ENCODE measurements at places on chromosomes 5 and 9.

DNA sequence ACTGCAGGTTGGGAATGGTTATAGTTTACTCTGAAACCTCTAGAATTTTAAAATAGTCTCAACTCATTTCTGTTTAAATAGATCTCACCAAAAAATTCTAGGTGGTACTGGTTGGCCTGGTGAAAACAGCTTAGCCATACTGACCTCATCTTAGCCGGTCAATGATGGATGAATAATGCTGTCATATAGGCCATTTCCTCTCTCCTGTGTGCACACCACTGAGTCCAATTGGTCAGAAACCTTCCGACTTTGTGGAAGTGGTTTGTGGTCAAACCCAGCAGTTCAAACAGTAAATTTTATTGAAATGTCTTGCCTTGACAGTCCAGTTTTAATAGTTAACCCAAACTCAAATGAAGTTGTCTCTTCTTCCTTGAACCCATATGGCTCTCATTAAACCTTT, 98.6 kb downstream of the GIN1 start:
- DNase-seq: no peak

DNA sequence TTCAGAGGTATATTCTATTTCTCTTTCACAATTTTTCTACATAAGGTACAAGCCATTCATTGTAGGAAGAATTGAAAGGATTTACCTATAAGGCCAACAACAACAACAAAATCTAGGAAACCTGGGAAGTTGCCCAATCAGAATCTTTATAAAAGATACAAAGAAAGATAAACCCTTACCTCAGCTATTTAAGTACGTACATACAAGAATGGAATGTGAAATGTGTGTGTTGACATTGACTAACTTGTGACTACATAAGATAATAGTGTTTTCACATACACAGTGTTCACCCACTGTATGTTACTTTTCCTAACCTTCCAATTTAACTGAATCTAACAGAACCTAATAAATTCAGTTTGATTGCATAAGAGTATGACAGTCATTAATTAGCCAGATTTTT, 154.1 kb downstream of the ADAMTS6 start:
- no peak for DNase-seq

GRCh38 chr5:82676661-82677060, 398.5 kb upstream of the RPS23 start:
- peak; percentile 21 for DNase-seq

DNA sequence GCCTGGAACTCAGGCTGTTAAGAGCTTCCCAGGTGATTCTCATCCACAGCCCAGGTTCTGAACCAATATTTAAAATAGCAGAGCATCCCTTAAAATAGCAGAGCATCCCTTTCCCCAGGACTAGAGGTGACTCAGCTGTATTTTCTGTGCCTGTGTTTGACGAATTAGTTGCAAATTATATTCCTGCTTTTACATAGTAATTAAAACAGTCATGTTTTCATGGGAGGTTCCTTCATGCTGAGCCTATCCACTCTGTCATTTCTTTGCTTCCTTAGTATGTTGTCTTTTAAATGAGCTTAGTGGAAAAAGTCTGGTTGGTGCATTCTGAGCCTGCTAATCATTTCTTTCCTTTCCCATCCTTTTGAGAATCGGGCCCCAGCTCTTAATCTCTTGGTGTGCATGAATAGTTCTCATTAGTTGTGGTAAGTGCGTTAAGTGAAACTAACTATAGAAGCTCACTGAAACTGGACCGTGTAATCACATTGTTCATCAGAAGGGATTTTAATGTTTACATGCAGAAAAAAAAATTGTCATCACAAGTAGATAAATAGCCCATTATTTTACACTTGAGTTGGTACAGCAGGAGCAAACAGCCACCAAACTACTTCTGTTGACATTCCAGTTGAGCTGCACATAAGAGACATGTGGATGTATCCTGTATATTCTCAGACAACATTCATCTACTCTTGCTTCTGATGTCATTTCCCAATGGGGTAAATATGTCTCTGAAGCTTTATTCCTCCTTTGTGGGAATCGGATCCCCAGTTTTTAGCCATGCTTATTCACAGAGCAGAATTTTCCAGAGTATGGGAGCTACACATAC, 596.9 kb upstream of the WWC1 start:
- no peak for DNase-seq

DNA sequence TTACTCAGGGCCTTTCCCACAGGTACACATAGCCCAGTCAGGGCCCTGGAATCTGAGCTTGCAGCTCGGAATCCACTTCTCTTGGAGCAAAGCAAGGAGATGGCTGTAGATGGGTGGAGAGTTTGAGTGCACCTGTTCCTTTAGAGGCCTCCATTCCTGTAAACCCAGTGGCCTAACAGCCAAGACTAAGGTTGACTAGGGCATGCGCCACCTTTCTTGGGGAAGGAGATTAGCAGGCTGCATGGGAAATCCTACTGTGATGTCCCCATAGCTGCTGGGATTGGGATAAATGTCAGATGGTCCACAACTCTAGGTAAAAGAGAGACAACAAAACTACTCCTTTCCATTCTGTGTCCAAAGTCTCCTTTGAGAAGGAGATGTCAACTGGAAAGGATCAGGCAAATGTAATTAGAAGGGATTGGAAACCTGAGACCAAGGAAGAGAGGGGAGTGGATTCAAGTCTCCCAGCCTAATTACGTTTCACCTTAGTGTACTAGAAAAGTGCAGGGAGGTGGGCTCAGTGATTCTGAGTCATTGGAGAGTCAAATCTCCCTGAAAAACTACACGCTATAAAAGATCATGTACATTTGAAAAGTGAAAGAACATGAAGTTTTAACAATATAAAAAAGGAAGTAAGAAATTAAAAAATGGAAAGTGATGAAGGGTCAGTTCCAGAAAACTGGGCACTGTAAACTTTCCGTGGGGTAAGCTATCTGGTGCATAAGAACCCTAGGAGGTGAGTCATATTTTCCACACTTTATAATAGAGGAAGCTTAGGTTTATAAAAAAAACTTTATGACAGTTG, 104.2 kb downstream of the SEC61B start:
- DNase-seq: no peak

DNA sequence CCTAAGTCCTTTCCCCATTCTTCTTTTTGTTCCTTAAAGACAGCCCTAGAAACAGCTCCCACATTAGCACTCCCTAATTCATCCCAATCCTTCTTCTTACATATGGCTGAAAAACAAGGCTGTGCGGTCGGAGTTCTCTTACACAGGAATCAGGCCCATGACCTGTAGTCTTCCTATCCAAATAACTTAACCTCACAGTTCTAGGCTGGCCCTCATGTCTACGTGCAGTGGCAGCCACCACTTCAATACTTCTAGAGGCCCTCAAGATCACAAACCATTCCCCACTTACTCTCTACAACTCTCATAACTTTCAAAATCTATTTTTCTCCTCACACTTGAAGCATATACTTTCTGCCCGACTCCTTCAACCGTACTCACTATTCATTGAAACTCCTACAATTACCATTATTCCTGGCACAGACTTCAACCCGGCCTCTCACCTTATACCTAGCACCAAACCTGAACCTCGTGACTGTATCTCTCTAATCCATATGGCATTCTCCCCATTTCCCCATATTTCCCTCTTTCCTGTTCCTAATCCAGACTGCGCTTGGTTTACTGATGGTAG, 59.3 kb downstream of the RAPGEF6 start:
- DNase-seq: no peak

GRCh38 chr9:109401169-109401989, 80.5 kb upstream of the EPB41L4B start:
- DNase-seq: peak; percentile 5

DNA sequence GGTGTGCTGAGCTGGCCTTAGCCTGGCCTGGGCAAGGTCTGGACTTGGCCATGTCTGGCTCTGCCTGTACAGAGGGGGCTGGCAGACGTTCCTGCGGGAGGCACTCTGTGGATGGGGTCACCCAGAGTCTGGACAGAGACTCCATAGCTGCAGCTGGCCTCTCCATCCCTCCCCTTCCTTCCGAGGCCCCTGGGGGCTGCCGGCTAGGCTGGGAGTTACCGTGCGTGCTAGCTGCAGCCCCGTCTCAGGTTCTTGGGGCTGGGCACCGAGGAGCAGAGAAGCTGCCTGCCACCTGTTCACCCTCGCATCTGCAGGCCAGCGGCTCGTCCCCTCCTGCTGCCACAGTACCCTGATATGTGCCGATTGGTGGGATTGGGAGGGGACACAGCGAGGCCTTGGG, 63.4 kb downstream of the RXRA start:
- no peak for DNase-seq

GRCh38 chr9:109341561-109341960, 20.7 kb upstream of the EPB41L4B start:
- no peak for DNase-seq

DNA sequence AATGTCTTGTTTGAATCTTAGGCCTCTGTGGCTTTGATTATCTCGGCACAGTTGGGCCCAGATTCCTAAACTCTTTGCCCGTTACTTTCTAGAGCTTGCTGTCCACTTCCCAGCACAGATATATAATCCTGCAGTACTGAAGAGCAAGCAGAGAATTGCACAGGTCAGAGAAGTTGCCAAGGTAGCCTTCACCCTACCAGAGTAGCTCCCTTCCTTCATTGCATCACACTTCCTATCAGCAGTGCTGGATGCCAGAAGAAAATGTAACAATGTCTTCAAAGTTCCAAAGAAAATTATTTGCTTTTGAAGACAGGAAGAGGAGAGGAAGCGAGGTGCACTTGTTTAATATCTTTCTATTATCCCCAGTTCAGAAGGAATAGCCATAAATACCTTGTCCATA, 38.1 kb upstream of the SPATA31D4 start:
- DNase-seq: no peak

- no peak for DNase-seq
These were observed 86.7 kb upstream of the PCA3 start for GRCh38 chr9:76677481-76678055.

DNA sequence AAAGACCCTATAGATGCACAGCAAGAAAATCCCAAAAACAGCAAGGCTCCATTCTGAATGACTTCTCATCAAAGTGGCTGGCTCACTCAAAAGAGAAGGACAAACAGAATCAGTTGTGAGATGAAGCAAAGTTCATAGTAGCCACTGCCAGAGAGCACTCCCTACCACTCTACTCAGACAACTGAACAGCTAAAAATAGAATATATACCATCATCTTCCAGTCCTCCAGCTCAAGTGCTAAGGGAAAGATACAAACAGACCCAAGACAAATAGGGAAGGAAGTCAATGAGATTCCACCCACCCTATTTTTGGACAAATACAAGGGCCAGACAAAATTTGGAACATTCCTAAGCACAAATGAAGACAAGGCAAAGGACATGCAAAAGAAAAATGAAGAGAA, 20.6 kb downstream of the GNAQ start:
- DNase-seq: no peak

DNA sequence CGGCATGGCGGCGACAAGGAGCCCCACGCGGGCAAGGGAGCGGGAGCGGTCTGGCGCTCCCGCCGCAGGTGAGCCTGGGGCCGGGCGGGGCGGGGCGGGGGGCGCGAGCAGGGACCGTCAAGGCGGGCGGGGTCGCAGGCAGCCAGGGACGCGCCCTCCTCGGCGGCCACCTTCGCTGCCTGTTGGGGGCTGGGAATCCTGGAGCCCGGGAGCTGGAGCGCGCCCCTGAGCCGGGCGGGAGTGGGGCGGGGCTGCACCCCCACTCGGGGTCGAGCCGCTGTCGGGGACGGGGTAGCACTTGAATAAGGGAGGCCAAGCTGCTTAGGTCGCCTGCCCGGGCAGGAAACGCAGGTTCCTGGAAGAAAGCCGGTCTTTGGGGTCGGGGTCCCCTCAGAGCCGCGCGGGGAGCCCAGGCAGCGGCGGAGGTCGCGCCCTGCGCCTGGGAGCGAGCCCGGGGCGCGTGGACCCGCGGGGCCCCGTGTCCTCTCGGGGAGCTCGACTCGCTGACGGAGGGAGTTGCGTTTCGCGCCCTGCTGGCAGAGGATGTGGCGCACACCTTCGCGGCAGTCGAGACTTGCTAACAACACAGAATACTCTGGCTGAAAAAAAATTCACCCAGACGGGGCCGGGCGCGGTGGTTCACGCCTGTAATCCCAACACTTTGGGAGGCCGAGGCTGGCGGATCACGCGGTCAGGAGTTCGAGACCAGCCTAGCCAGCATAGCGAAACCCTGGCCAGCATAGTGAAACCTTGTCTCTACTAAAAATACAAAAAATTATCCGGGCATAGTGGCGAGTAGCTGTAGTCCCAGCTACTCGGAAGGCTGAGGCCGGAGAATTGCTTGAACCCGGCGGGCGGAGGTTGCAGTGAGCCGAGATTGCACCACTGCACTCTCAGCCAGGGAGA, 552 bp downstream of the OTULINL start:
- peak; percentile 85 for DNase-seq

- no peak for DNase-seq
These were observed 6.7 kb upstream of the PHF2 start for GRCh38 chr9:93569621-93570174.

DNA sequence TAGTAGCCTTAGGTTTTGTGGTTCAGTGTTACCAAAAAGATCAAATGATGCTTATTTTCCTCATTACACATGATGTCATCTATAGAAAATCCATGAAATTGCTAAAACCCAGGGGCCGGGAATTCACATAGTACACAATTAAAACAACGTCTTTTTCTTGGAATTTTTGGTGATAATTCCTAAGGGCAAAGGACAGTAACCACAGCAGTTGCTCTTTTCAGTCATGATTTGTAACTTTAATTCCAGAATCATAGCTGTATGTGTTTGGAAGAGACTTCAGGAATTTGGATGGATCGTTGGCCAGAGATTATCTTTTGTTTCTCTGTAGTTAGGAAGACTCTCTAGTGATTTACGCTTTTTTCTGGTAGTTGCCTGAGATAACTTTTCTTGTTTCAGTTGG, 748.7 kb downstream of the TLE4 start:
- DNase-seq: no peak

- DNase-seq: no peak
These were observed 1917.9 kb downstream of the EFNA5 start for GRCh38 chr5:105752801-105753200.

DNA sequence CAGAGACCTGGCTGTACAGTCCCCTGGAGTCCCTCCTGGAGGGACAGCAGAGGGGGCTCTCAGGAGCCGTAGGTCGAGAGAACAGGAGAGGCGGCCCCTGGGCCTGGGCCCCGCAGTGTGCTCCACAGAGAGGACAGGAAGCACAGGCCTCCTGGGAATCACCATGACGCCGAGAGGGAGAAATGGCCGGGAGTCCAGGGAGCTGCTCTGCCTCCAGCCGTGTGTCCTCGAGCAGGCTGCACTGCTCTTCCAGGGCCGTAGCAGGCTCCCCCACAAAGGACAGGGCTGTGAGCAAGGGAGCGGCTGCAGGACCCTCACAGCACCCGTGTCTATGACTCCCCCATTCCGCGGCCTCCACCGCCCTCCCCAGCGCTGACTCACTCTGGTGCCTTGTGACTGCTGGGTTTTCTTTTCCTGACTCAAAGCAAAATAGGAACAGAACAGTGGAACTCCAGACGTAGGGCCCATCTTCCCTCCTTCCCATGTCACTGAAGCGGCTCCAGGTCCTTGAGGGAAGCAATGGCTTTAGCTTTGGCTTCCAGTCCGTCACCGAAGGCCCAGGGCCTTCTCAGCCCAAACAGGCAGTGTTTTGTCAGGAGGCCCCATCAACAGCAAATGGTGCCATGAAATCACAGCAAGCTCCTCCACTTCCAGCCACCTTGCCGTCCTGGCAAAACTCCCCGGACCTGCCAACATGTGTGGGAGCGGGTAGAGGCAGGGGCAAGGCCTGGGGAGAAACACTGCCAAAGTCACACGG, 114.2 kb downstream of the LHFPL2 start:
- peak; percentile 28 for DNase-seq

Data from CD4-positive, alpha-beta T cell treated with Interferon alpha-2 for 1 hour (primary cell).